Astrocyte of the spinal cord (primary cell): ENCODE measurements at places on chromosomes 5 and 9.
A peak's percentile ranks its signal among the peaks of the same experiment; 100 is the strongest.

DNA sequence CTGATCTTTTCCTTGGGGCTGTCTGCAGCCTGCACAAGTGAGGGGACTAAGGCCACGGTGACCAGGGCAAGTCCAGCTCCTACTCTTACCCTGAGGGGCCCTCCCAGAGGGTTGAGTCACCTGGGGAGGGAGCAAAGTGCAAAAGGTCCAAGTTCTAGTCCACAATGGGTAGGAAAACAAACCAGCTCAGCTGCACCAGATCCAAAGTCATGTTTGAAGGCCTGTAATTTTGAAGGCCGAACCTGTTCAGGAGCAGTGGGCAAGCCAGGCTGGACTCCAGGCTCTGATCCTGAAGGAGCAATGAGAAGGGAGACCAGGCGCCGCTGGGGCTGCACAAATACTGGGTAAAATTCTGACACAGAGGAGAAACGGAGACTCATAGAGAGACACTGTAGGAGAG lies 15.8 kb upstream of the TCF7 start:
- no peak for DNase-seq

- peak; percentile 73 for DNase-seq
These were observed 26.2 kb downstream of the TCF7 start for GRCh38 chr5:134140530-134141201.

- no peak for DNase-seq
These were observed 54.6 kb downstream of the FYB1 start for GRCh38 chr5:39164529-39165402.

- no peak for DNase-seq
These were observed 267.5 kb downstream of the EBF1 start for GRCh38 chr5:158832096-158832685.
